ENCODE measurements at places on chromosomes 3 and 15.

- DNase-seq: no peak
Measured at GRCh38 chr3:126216416-126216815, 36.0 kb upstream of the ALDH1L1 start.

GRCh38 chr3:177136741-177137140 is 60.5 kb downstream of the TBL1XR1 start:
- no peak for DNase-seq

GRCh38 chr15:78536134-78536533 is 4.1 kb upstream of the PSMA4 start:
- no peak for DNase-seq

DNA sequence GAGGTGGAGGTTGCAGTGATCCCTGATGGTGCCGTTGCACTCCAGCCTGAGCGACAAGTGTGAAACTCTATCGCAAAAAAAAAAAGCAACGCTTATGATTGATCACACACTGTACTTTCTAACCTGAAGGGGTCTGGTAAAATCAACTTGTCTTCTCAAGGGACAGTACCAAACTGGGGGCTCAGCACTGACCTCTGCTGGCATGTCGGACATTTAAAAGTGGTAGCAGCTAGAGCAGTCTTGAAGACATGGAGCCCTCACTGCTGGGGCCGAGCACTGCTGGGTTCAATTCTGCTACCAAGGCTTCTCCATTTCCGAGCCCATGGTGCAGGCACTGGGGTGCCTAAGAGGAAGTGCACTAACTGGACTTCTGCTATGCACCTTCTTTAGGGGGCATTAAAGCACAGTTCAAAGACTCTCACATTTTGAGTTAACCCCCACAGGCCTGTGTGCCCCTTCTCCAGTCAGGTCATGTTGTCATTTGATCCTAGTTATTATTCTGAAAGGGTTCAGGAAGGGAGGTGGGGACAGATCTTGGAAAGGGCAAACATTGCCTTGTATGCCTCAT is 26.4 kb upstream of the LAMP3 start:
- DNase-seq: no peak

- DNase-seq: no peak
Measured at GRCh38 chr15:36499412-36500389, 79.7 kb upstream of the CDIN1 start.

DNA sequence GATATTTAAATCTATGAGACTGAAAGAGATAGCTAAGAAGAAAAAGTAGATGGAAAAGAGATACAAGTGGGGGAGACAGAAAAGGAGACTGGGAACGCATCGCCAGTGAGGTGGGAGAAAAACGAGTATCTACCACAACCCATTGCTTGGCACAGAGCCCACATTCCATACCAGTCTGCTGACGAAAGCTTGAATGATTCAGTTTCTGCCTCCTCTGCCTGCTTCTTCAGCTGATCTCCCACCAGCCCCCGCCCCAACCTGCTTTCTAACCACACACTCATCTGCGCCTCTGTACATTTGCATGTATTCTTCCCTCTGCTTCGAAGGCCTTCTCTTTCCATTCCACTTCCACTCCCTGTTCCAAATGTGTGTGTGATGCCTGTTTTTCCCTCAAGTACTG is 188.1 kb downstream of the USP13 start:
- no peak for DNase-seq

GRCh38 chr15:101233651-101234280 is 18.1 kb downstream of the CHSY1 start:
- DNase-seq: no peak

DNA sequence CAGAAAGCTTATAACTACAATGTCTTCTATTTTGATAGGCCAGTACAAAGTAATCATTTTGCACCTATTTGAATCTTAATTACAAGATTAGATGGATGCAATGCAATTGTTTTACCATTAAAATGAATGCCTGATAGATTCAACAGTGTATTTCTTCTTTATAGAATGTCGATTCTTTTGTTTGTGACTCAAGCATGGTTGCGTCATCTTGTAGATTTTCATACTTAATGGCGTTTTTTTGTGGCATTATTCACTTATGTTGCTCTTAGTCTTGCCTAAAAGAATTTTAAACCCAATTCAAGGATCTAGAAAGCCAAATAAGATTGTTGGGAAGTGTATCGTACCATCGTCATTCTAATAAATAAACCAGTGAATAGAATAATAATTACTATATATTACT is 21.4 kb downstream of the ZBTB38 start:
- DNase-seq: no peak

DNA sequence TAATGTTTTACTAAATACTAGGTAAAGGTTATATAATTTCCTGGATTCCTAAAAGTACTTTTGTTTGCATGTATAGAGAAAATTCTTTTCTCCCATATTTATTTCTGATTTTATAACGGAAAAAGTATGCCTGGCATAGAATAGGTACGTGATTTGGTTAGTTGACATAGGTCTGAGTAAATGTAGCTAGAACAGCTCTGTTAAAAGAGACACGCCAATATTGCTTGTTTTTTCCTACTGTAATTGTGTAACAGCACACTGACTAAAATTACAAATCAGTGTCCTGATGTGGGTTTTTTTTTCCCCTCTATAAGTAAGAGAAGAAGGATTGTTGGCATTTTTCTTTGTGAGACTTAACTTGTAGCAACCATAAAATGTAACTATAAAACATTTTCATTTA is 26.7 kb downstream of the KLHL24 start:
- no peak for DNase-seq

DNA sequence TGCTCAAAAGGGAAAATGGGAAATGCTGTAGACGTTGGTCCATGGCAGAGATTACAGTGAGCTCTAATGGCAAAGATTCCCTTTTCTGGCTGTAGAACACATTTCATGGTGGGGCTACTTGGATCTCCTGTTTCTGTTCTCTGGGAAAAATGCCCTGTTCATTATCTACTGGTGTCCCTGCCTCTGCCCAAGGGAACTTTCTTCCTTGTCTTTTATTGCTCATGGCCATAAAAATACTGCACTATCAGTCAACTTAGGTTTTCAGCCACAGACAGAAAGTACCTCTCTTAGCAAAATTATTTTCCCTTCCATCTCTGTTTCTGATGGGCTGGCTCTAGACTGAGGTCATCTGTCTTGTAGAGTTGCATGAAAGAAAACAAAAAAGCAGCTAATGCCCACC is 98.9 kb downstream of the PDCD6IP start:
- DNase-seq: no peak

DNA sequence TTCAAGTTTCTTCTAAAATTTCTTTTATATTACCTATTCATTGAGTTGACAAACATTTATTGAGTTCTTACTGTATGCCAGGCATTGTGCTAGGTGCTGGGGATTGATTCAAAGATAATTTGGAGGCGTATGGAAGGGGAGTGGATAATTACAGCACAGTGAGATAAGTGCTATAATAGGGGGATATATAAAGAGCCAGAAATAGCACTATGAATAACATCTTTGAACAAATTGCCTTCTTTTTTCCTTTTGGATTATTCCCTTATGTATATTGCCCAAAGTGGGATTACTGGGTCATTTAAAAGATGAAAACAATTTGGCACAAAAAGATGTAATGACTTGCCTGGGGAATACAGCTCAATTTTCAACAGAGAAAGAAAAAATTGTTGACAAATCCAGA is 64.6 kb downstream of the LPP start:
- no peak for DNase-seq

DNA sequence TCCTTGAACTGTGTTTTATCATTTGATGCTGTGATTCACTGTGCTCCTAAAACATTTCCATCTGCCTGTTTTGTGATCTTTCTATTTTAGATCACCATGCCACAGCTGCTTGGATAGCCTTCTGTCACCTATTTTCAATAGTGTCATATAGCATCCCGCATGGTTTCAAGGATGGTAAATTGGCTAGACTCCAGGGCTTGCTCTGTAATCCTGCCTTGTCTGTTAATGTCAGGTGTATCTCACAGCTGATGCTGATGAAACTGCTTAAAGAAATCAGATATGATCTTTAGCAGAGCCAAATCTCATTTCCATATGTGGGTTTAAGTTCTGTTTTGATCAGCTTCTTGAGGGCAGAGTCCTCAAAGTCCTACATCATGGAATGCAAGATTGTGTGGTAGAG is 182.2 kb downstream of the UBE2E2 start:
- DNase-seq: no peak

- peak; percentile 46 for DNase-seq
Measured at GRCh38 chr15:23877502-23878412, 190.7 kb upstream of the NDN start.

- no peak for DNase-seq
Measured at GRCh38 chr3:56119575-56120349, 348.5 kb downstream of the ERC2 start.

GRCh38 chr3:30142946-30143345 is 463.5 kb upstream of the TGFBR2 start:
- DNase-seq: no peak

DNA sequence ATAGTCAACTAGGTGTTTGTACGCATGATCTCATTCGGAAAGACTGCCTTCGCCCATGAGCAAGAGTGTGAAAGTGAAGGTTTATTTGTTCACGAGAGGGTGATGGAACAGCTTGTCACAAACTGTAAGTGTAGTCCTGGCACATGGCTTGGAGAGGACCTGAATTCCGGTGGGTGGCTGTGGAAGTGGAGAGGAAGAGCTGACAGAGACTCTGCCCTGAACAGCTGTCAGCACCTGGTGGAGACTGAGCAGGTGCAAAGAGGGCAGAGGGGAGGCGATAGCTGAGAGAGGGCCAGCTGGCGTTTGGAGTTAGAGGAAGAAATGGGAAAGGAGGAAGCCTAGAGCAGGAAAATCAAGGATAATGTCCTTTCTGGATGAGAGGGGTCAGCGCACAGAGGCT is 155.7 kb downstream of the EEFSEC start:
- DNase-seq: no peak

- no peak for DNase-seq
Measured at GRCh38 chr3:134054881-134055280, 25.2 kb upstream of the SLCO2A1 start.

- DNase-seq: no peak
Measured at GRCh38 chr3:78913711-78914110, 854.1 kb downstream of the ROBO1 start.
